Stimulated activated CD4-positive, alpha-beta T cell treated with anti-CD3 and anti-CD28 coated beads, Interleukin-15, amount 100 ng/mL, for 1 hour (primary cell): ENCODE measurements at places on chromosomes 2 and 18.

DNA sequence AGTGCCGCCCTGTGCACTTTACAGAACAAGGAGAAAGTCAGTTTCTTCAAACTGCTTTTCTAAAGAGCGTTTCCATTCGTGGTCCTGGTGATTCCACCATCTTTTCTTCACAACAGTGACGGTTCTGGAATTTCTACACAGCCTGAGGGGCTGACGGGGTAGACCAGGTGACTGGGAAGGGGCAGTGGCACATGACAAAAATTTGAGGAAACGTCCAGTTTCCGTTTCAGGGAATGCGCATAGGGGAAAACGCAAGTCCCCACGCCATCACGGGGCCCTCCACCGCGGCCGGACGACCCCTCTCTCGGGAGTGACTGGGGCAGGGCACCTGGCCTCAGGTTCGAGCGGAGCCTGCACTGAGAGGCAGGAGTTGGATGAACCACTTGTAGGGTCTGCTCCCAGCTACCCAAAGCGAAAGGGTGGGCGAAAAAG, 980 bp upstream of the SPTBN1 start:
- DNase-seq: no peak

GRCh38 chr2:218979846-218980734, 4.9 kb downstream of the FEV start:
- peak; percentile 81 for DNase-seq

DNA sequence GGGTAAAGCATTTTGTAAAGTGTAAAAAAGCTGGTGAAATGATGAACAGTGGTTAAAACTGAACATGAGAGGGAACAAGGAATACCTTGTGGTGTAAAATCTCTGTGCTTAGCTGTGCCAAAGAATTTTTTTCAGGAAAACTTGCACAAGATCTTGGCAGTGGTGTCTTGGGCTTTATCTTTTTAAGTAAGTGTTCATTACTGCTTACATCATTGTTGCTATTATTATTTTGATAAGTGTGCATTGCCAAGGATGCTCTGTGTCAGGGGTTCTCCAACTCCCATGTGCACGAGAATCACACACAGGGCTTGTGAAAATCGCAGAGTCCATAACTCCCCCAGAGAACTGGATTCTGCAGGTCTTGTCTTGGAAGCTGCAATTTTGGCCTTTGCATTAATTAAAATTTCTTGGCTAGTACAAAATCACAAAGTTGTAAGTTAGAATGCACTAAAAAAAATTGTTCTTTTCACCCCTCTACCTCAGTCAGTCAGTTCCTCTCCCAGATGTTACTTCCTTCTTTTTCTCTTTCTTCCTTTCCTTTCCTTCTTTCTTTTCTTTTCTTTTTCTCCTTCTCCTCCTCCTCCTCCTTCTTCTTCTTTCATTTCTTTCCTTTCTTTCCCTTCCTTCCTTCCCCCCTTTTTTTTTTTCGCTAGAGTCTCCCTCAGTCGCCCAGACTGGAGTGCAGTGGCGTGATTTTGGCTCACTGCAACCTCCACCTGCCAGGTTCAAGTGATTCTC, 37.8 kb downstream of the GATA6 start:
- DNase-seq: no peak

GRCh38 chr2:41698678-41699422, 349.0 kb upstream of the PKDCC start:
- no peak for DNase-seq

- DNase-seq: no peak
Measured at GRCh38 chr2:105375001-105375561, 23.8 kb downstream of the FHL2 start.

DNA sequence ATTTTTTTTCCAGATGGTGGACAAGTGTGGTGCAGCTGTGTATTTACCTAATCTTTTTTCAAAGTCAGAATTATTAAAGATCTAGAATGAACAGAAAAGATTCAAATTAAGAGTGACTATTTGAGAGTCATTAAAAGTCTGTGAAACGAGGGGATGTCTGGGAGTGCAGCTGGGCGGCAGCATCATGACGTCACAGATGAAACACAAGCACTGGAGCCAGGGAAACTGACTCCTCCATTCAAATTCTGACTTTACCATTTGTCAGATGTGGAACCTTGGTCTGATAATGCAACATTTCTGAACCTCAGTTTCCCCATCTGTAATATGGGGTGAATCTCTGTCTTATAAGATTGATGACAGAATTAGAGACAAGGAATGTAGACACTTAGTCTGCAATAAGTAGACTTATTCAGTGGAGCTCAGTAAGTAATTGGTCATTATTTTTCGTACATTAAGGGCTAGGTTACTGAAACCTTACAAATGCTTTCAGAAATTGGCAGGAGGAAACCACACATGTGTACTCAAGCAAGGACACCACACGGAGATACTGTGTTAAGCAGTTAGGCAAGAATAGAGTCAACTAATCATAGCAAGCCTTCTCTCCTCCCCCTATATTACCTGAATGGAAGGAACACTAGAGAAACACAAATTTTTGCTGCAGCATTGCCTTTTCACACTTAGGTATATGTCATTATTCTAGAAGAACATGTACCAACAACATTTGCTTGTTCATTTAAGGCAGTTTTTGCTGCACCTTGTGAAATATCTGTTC, 27.8 kb upstream of the CXXC1 start:
- DNase-seq: no peak

GRCh38 chr2:197386242-197386641, 48.6 kb downstream of the SF3B1 start:
- DNase-seq: no peak

GRCh38 chr18:5295981-5296705, 617 bp upstream of the ZBTB14 start:
- DNase-seq: peak; percentile 96

GRCh38 chr2:3940661-3941060, 237.3 kb downstream of the DCDC2C start:
- no peak for DNase-seq

DNA sequence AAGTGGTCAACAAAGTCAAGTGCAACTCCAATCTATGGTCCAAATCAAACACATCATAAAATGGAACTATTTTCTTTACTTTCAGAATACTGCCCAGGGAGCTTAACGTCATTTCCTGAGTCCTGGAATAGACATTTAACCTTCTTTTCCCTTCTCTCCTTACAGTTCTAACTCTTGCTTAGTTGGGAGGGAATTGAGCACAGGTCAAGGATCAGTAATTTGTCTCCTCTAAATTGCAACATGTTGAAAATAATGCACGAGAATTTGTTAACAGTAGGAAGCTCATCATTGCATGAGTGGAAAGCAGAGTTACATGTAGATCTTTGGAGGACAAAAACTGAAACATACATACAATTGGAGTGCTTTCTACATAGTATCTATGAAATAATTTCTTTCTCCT, 87.7 kb downstream of the MEP1B start:
- DNase-seq: no peak

DNA sequence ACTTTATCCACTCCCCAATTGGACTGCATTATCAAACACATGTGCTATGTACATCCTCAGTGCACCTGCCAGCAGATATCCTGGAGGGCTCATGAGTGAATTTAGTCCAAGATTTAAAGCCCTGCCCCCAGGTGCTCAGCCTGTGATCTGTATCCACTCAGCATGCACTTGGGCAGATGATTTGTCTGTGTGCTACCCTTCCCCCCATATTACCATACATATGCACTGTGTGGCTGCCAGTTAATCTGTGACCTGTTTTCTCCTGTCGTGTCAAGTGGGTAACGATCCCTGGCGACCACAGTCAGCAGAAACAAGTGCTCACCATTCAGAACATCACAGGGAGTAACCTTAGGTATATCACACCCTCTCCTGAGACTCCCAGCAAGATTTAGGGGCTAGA, 10.2 kb downstream of the NAGK start:
- no peak for DNase-seq

GRCh38 chr2:208254118-208254870, 577 bp downstream of the IDH1 start:
- DNase-seq: peak; percentile 72

DNA sequence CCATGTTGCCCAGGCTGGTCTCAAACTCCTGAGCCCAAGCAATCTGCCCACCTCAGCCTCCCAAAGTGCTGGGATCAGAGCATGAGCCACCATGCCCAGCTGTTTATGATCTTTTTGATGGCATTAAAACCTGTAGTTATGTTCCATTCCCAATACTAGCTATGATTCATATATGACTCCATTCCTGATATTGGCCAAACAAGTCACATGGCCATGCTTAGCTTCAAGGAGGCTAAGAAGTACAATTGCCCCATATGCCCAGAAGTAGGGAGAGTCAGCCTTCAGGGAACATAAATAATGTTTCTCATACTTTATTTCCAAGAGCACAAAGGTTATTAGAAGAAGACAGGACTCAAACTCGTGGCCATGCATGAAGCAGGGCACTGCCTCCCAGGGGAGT, 132.4 kb upstream of the RAB6C start:
- DNase-seq: no peak

DNA sequence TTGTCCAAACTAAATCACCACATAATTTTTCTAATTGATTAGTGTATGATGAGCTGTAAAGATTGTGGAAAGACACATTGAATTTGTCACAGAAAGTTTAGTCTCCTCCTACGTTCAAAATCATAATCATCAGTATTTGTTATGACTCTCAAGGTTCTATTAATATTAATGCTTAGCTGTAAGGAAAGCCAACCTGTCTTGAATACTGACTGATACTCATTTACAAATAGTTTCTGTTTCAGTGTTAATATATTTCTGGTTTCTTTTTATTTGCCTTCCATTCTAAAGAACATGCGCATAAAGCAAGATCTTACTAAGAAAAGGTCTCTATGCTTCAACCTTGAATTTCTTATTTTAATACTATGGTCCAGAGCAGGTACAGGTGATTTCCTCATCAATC, 55.1 kb downstream of the CPS1 start:
- DNase-seq: no peak

DNA sequence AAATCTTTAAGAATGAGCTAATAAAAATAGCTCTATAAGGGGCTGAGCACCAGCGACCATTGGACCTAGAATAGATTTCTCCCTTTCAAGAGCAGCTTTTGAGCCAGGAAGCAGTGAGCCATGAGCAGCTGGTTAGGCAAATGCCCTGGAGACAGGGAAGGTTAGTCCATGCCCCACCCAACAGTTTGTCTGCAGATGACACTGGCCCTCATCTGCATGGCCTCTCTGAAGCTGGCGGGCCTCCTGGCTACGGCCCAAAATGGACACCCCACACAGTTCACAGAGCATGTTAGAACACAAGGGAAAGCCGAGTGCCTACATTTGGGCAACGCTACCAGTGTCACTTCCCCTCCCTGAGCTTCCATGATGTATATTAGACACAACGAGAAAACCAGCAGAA, 201.1 kb downstream of the MGAT5 start:
- DNase-seq: no peak

- no peak for DNase-seq
Measured at GRCh38 chr18:12774982-12775381, 72.1 kb downstream of the PSMG2 start.

- no peak for DNase-seq
Measured at GRCh38 chr2:168916331-168916675, 15.2 kb downstream of the G6PC2 start.

- DNase-seq: no peak
Measured at GRCh38 chr2:8388781-8389180, 293.1 kb upstream of the ID2 start.

DNA sequence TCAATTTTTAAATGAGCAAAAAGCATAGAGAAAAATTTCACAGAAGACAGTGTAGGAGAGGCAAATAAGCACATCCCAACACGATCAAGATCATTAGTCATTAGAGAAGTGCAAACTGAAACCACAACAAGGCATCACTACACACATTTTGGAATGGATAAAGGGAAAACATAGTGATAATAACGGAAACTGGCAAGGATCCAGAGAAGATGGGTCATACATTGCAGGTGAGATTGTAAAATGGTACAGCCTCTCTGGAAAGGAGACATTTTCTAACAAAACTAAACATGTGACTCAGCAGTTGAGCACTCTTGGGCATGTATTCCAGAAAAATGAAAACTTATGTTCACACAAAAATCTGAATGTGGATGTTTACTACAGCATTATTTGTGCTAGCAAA, 98.3 kb upstream of the TMEM17 start:
- DNase-seq: no peak

- no peak for DNase-seq
Measured at GRCh38 chr2:20648206-20648605, 2.7 kb downstream of the HS1BP3 start.

- no peak for DNase-seq
Measured at GRCh38 chr18:2654169-2654927, 1.2 kb upstream of the SMCHD1 start.

- no peak for DNase-seq
Measured at GRCh38 chr18:79866889-79867574, 69.3 kb downstream of the KCNG2 start.

- DNase-seq: no peak
Measured at GRCh38 chr2:9497017-9497416, 22.7 kb downstream of the IAH1 start.

DNA sequence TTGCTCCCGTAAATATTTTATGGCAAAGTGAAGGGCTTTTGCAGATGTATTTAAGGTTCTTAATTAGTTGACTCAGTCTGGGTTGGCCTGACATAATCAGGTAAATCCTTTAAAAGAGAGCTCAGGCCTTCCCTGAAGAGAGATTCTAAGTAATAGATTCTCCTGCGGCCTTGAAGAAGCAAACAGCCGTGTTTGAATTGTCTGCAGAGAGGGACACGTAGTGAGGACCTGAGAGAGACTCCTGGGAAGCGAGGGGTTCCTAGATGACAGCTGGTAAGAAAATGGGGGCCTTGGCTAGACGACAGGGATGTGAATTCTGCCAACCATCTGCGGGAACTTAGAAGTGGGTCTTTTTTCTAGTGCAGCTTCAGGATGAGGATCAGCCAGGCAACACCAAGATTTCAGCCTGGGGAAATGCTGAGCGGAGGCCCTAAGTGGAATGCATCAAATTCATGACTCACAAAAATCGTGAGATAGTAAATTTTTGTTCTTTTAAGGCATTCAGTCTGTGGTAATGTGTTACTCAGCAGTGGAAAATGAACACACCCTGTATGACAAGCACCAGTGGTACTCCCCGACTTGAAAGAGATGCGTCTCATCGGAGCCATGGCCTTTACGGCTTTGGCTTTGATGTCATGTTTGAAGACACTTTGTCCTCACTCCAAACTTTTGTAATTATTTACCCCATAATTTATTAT, 62.1 kb upstream of the SMIM21 start:
- no peak for DNase-seq

- no peak for DNase-seq
Measured at GRCh38 chr2:101524806-101525430, 50.0 kb upstream of the RFX8 start.

DNA sequence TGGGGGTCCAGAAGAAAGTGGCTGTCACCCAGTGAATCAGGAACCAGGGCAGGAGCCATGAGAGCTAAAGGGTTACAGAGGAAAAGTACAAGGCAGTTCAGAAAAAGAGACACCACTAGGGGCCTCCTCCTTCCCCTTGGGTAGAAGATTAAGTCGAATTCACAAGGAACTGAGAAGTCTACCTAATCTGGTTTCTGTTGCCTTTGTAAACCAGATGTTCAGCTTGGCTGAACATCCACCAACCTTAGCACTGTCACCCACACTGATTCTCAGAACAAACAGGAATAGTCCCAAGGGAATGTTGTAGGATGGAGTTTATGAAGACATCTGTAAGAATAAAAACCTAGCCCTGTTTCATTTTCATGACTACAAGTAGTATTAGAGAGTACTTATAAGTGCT, 90.4 kb upstream of the NOSTRIN start:
- no peak for DNase-seq
